Stimulated activated CD4-positive, alpha-beta T cell treated with anti-CD3 and anti-CD28 coated beads, TNF-alpha, amount 100 ng/mL, for 4 hours (primary cell): ENCODE measurements at places on chromosomes 3 and 15.

DNA sequence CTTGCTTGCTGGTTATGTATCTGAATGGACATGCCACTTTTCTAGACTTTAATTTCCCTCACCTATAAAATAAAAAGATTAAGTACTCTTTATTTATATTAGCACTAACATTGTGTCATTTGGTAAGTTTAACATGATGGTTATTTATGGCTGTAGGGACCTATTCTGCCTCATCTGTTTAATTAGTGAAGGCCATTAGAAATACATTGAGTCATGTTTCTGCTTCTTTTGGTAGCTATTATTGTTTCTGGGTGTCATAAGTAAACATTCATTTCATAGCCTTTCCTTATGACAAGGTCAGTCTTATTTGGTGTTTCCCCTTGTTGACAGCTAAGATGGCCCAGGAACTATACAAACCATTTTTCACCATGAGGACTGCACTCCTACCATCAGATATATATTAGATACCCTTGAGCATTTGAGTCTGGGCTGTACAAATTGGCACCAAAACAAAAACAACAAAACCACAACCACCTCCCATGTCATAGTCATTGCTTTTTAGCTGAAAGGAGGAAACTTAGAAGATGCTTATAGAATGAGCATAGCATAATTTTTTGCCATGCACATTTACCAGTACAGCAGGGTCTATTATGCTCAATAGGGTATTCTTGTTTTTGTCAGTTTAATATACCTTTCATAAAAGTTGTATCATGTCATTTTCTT lies 39.3 kb downstream of the SRP14 start:
- no peak for DNase-seq

GRCh38 chr3:179297971-179298725 lies 24.7 kb upstream of the ZNF639 start:
- DNase-seq = no peak

DNA sequence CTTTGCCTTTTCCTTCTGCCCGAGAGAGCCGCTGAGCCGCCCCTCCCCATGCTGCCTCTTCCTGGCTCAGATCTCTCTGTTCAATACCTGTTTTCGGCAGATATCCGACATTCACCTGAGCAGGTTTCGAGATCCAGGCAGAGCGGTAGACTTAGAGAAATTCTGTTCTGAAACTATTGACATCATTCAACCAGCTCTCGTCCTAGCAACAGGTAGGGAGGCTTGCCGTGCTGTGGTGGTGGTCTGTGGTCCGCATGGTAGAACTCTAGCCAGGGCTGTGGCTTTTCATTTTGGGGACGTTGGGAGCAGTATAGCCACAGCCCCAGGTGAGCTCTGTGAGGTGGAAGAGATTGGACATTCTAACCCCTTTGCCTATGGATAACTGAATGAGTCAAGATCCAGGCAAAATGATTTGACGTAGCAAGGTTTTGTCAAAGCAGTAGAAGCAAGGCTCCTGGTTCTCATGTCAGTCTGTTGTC lies 810 bp downstream of the TMEM62 start:
- no peak for DNase-seq

DNA sequence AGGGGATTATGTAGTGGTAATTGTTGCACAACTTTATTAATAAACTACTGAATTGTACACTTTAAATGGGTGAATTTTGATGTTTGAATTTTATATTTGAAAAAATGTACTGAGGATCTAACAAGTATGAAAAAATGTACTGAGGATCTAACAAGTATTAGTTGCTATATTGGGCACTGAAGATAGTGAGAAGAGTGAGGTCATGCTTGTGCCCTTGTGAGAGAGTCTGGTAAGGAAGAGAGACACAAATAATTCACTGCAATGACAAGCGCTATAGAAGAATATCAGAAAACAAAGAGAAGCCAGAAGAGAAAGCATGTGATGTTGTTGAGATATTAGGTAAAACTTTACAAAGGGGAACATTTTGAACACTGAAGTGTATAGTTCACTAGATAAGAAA lies 137.6 kb downstream of the DTWD1 start:
- no peak for DNase-seq

GRCh38 chr15:28110481-28110881 lies 11.4 kb upstream of the OCA2 start:
- DNase-seq = no peak

DNA sequence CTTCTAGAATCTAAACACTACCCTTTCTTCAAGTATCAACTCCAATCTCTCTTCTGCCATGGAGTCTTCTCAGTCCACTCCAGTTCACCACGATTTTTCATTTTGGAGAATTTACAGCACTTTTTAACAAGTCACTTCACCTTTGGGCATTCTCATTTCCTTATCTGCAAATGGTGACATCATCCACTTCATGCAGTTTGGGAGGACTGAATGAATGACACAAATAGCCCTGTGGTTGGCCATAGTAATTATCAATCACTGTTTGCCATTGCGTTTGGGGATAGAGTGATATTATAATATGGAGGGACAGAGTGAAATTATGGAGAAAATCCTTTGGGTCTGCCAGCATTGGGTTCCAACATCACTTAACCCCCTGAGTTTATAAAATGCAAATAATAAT lies 38.0 kb upstream of the TM4SF1 start:
- DNase-seq = no peak

DNA sequence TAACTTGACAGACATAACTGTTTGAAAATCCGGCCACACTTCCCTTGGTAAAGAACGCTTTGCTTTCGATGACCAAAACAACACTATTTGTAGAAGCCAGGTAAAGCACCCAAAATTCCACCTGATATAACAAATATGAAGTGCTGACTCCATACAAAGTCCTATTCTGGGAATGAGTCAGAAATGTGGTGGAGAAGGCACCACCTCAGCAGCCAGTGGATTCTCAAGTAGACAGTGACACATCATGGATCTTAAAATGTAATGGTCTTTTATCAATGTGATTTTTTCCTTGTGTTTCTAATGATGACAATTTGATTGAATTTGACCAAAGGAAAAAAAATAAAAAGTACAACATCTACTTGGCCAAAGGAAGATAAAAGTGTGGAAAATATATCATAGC lies 135.0 kb upstream of the WNT5A start:
- DNase-seq = no peak

DNA sequence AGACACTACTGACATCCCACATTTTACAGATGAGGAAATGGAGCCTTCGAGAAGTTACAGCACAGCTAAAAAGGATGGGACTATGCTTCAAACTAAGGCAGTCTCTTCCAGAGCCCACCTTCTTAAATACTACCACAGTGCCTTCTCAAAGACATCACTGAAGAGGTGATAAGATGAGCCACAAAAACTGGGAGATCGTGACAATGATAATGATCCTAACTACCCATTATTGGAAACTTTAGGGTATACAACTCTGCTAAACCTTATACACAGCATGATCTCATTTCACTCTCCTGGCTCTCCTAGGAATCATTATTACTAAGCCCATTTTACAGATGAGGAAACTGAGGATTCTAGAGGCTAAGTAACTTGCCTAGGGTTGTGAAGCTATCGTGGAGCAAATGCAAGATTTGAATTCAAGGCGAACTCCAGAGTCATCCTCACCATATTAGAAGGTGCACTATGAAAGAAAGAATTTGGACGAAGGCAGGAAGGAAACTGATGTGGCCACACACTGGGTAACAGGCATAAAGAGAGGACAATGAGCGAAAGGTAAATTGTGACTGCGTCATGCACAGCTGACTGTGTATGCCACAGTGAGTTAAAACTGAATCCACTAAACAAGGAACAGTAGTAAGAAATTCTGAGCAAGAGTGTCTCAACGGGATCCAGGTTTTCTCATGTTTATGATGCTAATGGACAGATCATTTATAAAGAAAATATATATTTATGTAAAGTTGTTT lies 55.4 kb downstream of the SUCLG2 start:
- no peak for DNase-seq

- DNase-seq = no peak
These were observed 261.4 kb upstream of the MME start for GRCh38 chr3:154818676-154819255.

- DNase-seq = no peak
These were observed 24.6 kb downstream of the SRP14 start for GRCh38 chr15:40014390-40014789.

- no peak for DNase-seq
These were observed 311.5 kb upstream of the THBS1 start for GRCh38 chr15:39269352-39269751.

GRCh38 chr3:114609973-114610630 lies 316.3 kb downstream of the TIGIT start:
- no peak for DNase-seq

DNA sequence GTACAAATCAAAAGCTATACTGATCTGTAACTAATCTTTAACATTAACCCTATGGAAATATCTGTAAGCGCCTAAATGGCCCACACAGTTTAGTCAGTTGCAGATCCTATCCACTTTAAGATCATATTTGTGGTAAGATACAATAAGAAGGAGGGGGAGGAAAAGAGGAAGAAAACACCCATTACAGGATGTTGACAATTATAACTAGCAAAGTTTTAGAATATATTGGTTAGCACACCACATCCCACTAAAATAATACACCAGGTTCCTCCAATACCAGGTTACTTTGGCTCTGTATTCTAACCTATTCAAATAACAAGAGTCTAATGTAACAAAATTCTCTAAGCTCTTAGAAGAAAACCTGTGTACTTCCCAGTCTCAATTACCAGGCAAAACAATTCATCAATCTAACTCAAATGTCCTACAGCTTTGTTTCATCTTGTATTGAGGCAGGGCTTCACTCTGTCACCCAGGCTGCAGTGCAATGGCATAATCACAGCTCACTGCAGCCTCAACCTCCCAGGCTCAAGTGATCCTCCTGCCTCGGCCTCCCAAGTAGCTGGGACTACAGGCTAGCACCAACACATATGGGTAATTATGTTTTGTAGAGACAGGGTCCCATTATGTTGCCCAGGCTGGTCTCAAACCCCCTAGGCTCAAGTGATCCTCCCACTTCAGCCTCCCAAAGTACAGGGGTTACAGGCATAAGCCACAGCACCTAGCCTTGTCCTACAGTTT lies 4.2 kb downstream of the SLC4A7 start:
- DNase-seq = no peak

DNA sequence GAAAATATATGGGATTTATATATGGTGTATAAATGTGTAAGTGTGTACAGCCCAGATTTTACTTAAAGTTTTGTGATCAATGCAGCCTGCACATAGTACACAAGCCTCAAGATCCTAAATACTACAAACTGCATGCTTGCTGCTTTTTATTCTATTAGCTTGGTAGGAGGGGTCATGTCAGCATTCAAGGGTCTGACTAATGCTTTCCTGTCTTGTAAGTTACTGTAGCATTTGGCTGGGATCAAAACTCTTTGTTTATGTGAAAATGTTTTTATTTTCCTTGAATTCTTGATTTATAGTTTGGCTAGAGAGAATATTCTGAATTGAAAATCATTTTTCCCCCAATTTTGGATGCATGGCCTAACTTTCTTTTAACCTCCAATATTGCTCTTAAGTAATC lies 370.9 kb downstream of the NSUN3 start:
- no peak for DNase-seq

DNA sequence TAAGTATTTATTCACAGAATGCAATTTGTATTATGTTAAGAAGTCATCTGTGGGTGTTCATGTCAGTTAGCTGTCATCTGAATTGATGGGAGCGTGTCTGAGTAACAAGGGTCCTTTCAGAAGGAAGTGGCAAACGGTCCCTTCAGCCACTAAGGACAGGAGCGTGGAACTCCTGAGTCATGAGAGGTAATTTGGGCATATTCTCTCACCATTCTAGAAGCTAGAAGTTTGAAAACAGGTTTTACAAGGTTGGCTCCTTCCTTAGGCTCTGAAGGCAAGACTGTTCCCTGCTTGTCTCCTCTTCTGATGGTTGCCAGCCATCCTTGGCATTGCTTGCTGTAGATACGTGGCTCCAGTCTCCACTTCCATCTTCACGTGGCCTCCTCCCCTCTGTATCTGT lies 19.7 kb downstream of the ABHD2 start:
- DNase-seq = no peak

DNA sequence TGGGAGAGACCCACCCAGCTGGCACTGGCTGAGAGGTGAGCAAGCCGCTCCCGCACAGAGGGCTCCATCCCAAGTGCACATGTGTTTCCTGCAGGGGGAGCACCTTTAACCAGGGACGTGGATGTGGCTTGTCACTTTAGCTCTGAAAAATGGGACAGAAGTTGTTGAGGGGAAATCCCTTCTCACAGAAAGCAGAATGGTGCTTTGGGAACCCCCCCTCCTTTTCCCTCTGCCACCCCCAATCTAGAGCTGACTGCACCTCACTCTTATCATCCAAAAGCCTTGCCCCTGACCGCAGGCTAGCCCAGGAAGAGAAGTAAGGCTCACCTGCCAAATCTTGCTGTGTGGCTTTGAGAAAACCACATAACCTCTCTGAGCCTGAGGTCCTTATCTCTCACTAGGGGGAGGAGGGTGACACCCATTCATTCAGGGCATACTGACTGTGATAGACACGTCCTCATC lies 77.9 kb downstream of the RPN1 start:
- DNase-seq = peak; percentile 5

- no peak for DNase-seq
These were observed 15.4 kb upstream of the GMNC start for GRCh38 chr3:190877925-190878324.
